Heart left ventricle (tissue), 16 donors: ENCODE measurements at places on chromosomes 11 and 22.

- no peak for DNase-seq
Measured at GRCh38 chr11:10050561-10050960, 243.5 kb downstream of the SBF2 start.

DNA sequence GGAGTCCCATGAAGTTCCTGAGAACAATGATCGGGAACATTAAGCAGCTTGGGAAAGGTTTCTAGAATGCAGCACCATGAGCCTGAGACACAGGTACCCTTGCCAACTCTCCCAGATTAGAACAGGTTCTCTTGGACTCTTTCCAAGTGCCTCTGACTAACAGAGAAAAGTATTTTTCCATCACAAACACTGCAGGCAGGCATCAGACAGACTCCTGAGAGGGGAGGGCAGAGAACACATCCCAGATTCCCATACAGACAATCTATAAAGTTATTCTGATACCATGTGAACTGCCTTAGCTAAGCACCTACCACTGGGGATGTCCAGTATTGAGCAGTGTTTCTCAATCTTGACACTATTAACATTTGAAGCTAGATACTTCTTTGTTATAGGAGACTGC is 27.3 kb downstream of the SERGEF start:
- no peak for DNase-seq

DNA sequence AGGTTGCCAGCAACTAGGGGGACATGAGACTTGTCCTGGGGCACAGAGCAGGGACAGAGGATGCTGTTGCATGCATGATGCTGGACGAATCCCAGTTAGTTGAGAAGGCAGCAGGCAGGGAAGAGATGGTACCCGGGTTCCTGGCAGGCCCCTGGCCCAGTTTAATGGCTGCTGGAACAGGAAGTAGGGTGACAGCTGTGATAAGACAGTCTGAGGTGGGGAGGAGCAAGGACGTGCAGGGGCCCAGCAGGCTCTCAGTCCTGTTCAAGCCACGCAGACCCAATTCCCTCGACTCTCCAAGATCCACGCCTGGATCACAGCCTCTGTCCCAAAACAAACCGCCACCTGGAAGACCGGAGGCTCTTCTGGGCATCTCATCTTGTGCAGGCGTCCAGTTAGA is 32.0 kb downstream of the LRRC10B start:
- no peak for DNase-seq

DNA sequence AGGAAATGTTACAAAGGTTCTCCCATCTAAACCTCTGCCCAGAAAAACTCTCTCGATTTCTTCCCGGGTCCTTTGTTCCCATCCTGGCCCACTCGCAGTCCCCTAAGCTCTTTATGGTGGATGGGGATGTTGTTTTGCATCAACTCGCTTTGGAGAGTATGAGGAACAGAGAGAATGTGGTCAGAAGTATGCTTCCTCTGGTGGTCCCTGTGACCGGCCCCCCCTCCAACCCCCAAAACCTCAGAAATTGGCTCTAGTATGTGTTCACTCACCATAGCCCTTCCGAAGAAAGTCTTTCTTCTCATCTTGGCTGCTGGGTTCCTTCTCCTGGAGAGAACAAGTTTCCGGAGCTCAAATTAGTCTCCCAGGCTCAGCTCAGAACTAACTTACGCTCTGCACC is 54.4 kb downstream of the GRAMD1B start:
- DNase-seq: no peak

- DNase-seq: no peak
Measured at GRCh38 chr11:65241134-65241533, 20.6 kb upstream of the POLA2 start.

DNA sequence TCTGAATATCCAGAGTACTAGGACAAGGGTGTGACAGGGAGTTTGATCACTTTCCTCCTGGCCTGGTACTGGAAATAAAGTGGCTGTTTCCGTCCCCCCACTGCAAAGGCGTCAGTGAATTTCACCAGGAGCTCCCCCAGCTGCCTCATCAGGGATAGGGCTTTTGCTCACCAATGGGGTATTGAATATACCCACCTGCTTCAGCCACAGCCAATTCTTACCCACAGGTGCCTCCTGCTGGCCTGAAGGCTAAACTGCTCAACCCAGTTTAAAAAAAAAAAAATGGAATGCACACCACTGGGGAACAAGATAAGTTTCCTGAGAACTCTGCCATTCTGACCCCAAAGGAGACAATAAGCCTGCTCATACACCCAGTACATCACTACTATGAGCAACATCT is 65.3 kb upstream of the MS4A8 start:
- DNase-seq: no peak

DNA sequence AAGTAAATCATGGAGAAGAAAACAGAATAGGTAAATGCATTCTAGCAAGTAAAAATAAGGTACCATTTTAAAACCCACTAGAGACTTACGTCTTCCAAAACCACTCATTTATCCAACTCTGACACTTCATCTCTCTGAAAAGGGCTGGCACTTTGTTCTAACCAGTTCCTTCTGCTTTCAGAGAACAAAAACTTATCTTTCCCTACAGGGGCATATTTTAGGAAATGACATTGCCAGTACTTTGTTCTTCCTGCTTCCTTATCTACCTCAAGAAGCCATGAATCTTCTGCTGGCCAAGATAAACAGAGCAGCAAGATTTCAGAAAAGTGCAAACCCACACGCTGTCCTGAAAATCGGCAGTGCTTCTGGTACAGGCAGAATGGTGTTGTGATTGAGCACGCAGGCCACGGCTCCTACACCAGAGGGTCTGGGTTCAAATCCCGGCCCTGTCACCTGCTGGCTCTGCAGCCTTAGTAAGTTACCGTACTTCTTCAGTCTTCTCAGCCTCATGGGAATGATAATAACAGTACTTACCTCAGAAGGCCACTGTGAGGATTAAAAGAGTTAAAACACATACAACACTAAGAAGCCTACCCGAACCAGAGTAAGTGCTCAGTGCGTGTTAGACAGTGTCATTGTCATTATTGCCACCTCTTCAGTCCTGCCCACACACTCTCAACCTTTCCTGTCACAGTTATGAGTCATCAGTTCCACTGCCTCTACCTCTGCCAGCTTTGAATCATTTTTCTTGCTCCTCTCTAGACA is 11.0 kb downstream of the MPZL3 start:
- DNase-seq: no peak

DNA sequence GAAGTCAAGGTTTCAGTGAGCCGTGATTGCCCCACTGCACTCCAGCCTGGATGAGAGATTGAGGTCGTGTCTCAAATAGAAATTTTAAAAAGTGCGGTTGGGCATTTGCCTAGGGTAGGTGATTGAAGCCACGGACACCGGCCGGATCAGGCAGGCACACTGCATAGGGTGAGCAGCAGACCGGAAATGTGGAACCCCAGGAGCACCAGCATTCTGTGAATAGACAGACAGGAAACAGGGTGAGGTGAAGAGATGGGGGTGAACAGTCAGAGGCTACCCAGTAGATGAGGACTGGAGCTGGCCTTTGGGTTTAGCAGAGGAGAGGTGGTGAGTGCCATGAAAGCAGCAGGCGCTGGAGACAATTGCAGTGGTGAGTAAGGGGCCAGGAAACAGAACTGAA is 43.5 kb downstream of the PPFIA1 start:
- DNase-seq: no peak

DNA sequence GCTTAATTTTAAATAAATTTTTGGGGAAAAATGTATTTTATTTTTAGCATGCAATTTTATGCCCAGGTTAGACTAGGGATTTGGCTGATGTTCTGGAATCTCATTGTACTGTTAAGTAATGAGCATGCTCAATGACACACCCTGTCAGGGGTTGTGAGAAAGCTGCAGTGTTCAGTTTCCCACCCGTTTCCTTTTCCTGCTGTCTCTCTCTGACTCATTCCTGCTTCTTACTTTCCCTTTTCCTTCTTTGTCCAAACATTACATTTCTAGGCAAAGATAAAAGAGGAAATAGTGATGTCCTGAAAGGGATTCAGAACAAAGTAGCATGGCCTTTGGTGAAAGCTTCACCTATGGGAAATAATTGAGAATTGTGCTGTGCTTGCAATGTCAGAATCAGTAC is 22.7 kb downstream of the OOSP3 start:
- DNase-seq: peak; percentile 42

DNA sequence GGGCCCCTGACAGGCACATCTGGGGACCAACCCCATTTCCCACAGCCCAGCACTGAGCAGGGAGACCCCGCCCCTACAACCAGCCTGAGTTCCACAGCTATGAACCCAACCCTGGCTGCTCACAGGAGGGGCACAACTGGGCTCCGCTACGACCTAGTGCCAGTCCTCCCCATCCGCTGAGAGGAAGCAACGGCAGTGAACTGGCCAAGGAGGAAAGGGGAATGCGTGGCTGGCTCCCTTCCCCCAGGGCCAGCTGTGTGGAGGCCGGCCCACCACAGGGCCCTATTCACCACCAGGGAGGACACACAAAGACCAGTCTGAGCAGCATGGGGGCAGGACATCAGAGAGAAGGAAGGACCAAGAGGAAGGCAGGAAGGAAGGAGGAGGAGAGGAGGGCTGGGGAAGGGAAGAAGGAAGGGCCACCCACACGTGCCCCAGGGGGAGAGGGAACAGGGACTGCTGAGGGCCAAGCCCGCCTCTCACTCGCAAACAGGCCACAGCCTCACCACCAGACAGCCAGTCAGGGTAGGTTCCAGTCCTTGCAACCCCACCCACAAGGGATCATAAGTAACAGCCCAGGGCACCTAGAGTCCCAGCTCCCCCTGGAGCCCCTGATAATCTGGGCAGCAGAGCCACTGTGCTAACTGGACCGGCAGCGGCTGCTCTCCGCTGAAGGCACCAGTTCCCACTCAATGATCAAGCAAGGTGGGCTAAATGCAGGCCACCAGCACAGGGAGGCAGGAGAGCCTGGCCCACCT is 8.5 kb upstream of the GAL3ST1 start:
- DNase-seq: no peak

DNA sequence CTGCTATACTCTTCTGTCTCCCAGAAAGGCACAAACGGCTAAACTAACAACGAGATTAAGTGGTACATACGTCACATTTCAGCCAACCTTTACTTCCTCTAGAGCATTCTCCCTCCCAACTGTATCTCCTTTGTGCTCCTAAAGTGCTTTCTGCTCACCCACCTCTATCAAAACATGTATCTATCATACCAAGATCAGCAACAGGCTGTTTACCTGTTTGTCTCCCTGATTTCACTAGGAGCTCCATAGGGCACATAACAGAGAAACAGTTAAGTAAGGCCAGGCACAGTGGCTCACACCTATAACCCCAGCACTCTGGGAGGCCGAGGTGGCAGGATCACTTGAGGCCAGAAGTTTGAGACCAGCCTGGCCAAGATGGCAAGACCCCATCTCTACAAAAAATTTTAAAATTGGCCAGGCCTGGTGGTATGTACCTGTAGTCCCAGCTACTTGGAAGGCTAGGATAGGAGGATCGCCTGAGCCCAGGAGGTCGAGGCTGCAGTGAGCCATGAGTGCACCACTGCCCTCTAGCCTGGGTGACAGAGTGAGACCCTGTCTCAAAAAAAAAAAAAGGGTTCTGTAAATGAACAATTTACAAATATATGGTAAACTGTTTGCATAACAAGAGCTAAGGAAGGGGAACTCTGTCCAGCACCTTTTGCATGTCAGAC is 2.8 kb downstream of the NDUFC2 start:
- no peak for DNase-seq

DNA sequence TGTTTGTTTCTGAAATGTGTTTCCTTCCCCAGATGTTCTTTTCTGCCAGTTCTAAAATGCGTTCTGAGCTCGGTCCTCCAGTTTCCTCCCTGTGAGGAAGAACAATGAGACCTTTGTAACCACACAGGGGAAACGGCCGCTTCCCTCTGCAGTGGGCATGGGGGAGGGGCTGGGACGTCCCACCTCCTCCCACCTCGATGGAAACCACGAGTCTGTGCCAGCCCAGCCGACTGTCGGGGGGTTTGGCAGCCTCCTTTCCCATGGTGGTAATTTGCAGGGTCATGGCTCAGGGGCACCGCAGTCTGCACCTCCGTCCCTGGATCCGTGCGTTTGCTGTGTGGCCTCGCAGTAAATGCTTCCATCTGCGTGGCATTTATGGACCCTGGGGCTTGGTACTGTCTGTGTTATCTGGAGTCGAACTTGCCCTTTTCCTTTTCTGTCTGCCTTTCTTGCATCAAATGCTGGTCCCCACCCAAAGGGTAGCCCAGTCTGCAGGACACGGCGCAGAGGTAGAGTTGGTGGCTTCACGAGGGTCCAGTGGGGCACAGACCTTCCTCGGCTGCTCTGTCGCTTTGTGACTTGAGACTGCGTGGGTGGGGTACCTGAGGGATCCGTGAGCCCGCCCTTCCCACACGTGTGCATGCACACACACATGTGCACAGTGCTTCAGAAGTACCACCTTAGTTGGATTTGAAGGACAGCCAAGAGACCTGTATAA is 16.1 kb downstream of the LRP5 start:
- DNase-seq: no peak

DNA sequence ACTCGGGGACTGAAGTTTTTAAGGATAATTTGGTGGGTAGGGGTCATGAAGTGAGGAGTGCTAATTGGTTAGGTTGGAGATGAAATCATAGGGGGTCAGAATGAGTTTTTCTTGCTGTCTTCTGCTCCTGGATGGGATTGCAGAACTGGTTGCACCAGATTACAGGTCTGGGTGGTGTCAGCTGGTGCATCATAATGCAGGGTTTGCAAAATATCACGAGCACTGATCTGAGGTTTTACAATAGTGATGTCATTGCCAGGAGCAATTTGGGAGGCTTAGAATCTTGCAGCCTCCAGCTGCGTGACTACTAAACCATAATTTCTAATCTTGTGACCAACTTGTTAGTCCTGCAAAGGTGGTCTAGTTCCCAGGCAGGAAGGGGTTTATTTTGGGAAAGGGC is 46.4 kb upstream of the CALCB start:
- DNase-seq: no peak

GRCh38 chr11:62694455-62695167 is 5.3 kb upstream of the LRRN4CL start:
- DNase-seq: peak; percentile 84

DNA sequence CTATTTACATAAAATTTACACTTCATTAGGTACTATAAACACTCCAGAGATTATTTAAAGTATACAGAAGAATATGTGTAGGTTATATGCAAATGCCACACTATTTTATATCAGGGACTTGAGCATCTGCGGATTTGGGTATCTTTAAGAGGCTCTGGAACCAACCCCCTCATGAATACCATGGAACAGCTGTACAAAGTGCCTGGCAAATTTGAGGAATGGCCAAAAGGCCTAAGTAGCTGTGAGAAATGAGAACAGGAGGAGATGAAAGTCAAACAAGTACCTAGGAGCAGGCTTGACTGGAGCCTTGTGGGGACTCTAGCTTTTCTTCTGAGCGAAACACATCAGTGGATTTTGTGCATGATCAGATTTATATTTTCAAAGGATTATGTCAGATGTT is 149.3 kb downstream of the RBFOX2 start:
- no peak for DNase-seq

GRCh38 chr22:41940832-41941765 is 5.9 kb downstream of the CENPM start:
- DNase-seq: peak; percentile 89

- no peak for DNase-seq
Measured at GRCh38 chr11:70032943-70033710, 45.0 kb upstream of the ANO1 start.

- no peak for DNase-seq
Measured at GRCh38 chr11:13576995-13577394, 81.2 kb upstream of the PTH start.

GRCh38 chr11:117933475-117933874 is 4.3 kb upstream of the TMPRSS13 start:
- DNase-seq: no peak
